ENCODE measurements at places on chromosomes 3 and 15.

- no peak for DNase-seq
These were observed 99.7 kb downstream of the ROBO2 start for GRCh38 chr3:77139624-77140023.

GRCh38 chr15:63402498-63403253, 21.0 kb upstream of the CA12 start:
- DNase-seq = peak; percentile 24

DNA sequence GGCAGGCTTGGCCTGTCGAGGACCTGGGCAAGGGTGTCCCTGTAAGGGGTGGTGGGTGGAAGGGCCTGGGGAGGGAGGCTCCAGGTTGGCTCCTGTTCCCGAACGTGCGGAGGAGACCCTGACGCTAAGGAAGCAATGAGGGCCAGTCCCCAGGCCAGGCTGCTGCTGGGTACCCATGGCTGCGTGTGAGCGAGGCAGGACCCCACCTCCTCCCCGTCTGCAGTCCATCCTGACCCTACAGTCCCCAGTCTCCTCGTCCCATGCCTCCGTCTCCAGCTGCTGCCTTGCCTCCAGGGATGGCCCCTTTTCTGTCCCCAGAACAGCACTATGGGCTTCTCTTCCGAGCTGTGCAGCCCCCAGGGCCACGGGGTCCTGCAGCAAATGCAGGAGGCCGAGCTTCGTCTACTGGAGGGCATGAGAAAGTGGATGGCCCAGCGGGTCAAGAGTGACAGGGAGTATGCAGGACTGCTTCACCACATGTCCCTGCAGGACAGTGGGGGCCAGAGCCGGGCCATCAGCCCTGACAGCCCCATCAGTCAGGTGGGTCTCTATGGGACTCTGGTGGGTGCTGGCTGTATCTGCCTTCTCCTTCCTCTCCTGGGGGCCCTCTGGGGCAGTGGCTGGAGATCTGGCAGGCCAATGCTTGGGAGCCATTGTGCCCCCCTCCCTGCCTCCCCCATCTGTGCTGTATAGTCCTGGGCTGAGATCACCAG, 571 bp downstream of the FES start:
- no peak for DNase-seq

DNA sequence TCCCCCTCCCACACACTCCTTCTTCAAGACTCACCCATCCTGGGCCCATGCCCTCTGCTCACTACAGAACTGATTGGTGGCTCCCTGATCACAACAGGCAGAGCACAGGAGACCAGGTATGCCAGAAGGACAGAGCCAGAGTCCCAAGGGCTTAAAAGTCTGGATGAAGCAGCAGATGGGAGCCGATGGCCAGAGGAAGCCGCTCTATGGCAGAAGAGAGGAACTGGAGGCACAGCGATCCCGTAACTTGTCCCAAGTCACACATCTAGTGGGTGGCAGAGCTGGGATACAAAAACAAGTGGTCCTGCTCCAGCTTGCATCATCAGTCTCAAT, 20.7 kb downstream of the ITGA11 start:
- no peak for DNase-seq

GRCh38 chr3:64809086-64809485, 121.3 kb upstream of the ADAMTS9 start:
- DNase-seq = no peak

- peak; percentile 98 for DNase-seq
These were observed 54.8 kb downstream of the MAGEF1 start for GRCh38 chr3:184656829-184657681.

DNA sequence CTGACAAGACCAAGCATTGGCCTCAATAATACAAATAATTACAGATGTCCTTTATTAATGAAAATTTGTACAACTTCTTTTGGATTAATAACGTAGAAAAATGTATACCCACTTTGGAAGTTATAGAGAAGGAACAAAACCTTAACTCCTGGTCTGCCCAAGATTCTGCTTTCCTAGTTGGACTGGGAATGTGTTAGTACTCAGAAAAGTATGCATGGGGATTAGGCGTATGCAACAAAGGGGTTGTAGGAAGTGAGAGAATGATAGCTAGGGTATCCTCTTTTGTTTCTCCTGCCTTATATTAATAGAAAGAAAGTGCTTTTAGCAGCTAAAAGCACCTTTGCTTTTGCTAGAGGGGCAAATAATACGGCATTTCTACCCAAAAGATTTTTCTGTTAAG, 116.2 kb upstream of the LRRFIP2 start:
- peak; percentile 21 for DNase-seq

- no peak for DNase-seq
These were observed 445.0 kb upstream of the TGFBR2 start for GRCh38 chr3:30161375-30161774.

DNA sequence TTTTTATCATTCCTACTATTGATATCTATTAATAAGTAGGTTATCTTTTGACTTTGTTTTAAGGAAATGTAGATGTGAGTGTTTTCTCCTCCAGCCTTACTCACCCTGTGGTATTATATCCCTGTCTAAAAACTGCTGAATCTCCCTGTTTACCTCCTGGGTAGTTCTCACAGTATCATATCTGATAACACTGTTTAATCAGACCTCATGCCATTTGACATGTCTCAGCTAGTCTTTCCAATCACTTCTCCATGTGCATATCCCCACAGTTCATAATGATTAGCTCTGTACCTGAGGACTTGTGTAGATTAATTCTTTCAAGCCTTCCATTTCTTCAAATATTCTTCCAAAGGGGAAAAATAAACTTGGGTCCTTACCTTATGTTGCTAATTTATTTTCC, 30.7 kb downstream of the DUOX2 start:
- peak; percentile 26 for DNase-seq

DNA sequence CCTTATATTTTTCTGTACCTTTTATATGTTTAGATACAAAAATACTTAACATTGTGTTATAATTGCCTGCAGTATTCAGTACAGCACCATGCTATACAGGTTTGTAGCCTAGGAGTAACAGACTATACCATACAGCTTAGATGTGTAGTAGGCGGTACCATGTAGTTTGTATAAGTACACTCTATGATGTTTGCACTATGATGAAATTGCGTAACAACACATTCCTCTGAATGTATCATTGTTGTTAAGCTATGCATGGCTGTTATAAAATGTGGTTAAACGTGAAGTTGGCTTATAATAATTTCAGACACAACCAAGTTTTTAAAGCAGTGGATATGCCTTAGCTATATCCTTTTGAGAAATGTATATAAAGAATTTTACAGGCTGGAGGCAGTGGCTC, 328.3 kb downstream of the PLCL2 start:
- peak; percentile 38 for DNase-seq

- DNase-seq = no peak
These were observed 106.4 kb downstream of the TUSC7 start for GRCh38 chr3:116815831-116816588.

GRCh38 chr3:114839476-114839875, 307.6 kb downstream of the ZBTB20 start:
- DNase-seq = no peak

GRCh38 chr3:42613462-42613861, 13.0 kb downstream of the NKTR start:
- no peak for DNase-seq

DNA sequence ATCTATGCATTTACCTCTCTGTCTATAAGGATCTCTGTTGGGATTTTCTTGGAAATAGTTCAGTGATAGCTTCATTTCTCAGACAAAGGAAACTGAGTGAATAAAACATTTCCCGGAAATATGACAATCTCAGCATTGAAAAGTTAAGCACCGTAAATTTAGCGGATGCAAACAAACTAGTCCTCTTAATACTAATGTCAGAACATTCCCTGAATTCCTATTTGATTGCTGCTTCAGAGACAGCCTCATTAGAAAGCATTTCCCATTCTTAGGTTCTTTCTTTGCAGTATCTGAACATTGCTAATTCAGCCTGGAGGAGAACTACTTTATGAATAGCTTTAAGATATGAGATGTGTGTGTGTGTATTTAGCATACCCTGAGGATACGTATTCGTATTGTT, 101.3 kb downstream of the NR2F2 start:
- DNase-seq = no peak
